Hypothalamus (tissue), 51 donors: ENCODE measurements at places on chromosomes 5 and 9.

GRCh38 chr5:176738637-176739250, 71.6 kb upstream of the UNC5A start:
- DNase-seq, result no peak

- no peak for DNase-seq
Observed at GRCh38 chr9:130694205-130694604, 625 bp downstream of the EXOSC2 start.

DNA sequence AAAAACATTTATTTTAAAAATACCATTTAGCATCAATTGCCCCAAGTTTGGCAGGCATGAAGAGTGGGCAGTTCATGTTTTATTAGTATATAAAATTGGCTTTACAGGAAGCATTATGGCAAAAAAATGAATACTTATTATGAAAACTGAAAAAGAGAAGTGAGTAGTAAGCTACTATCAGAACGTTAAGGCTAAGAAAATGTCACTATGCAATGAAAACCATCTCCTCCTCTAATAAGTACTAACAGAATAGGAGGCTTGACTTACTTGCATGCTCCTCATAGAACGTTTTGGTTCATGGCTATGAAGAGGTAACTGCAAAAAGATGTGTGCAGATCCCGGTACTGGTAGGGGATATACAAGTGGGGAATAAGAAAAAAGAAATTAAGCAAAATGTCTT, 23.6 kb downstream of the TICAM2 start:
- DNase-seq, result no peak

DNA sequence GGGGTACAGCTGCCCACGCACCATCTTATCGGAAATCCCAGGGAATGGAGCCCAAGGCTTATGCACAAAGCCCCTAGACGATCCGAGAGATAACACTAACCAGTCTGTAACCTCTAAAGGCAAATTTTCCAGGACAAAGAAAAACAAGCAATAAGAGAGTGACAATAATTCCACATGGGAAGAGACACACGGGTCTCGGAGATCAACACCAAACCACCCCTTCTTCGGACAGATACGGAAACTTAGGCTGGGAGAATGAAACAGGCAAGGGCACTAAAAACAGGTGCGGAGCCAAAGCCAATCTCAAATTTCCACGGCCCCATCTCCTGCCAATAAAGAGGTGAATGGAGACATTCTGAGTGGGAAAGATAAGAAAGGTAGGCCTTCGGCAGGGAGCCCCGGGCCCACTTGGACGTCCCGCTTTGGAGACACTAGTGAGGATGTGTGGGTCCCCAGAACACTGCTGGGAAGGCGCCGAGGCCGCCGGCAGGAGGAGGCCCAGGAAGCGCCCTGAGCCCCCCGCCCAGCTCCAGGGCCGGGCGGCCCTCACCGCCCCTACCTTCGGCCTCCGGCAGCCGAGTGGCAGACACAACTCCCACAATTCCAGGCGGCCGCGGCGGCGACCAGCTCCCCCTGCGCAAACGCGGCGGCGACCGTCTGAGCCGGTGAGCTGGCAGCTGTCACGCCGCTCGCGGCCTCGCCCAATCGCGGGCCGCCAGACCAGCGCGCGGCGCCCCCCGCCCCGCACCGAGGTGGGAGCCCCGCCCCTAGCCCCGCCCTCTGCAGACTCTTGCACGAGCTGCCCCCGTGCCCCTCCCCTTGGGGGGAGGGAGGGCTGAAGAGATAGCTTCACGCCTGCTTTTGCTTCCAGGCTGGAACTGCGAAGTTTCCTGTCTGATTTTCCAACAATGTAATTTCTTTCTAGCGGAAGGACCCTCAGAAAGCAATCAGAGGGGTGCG, at the start of gene SIL1:
SIL1 (minus strand) TSS at position 659 of the 960 bp plus-strand sequence. CDS start 70,525 bp downstream, outside the sequence.
- DNase-seq, result peak; percentile 96

DNA sequence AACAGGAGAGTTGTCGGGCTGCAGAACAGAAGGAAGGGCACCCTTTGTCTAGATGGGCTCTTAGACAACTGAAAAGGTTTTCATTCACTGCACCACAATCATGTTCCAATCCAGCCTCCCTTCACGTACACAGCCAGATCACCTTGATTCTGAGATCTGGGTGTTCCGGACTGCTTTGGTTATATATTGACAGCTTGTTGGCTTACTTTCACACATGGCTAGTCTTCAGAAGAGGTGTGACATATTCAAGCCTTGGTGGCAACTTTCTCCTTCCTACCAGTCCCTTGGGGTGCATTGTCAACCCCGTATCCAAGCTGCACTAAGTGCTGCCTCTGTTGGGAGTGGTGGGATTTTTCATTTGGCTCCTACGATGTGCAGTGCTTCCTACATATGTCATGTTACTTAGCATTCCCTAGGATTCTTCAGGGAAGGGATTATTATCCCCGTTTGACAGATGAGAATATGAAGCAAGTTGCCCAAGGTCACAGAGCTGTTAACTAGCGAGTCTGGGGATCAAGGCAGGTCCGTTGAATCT, 100.6 kb downstream of the LIFR start:
- DNase-seq, result no peak

DNA sequence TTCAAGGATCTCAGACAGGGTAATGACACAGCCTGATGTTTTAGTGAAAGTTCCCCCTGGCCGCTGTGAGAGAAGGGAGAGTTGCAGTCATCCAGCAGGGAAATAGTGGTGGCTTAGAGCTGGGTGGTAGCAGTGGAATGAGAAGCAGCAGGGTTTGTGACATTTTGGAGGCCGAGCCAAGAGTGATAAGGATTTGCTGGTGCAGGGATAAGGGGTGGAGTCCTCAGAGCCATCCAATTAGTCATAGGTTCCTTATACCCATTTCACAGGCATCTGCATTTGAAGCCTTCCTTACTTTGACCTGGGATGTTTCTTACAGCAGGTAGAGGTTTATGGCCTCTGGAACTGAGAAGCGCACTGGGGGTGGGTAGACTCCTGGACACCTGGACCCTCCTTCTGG, 12.8 kb downstream of the JADE2 start:
- DNase-seq, result no peak

GRCh38 chr9:14350349-14350728, 36.4 kb upstream of the NFIB start:
- no peak for DNase-seq

DNA sequence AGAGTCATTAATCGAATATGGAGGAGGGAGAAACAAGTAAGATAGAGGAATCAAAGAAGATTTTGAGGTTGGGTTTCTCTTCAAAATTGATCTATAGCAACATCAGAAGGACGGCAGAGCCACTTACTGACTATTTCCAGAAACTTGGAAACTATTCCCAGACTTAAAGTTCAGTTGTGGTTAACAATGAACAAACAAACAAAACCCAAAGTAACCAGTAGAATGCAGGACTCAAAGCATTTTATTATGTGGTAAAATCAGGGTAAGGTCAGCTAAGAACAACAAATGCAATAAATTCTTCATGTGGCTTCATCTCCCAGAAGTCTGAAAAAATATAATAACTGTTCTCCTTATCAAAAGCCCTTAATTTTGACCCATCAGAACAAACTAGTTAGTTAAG, 54.9 kb upstream of the OSMR start:
- DNase-seq, result no peak

DNA sequence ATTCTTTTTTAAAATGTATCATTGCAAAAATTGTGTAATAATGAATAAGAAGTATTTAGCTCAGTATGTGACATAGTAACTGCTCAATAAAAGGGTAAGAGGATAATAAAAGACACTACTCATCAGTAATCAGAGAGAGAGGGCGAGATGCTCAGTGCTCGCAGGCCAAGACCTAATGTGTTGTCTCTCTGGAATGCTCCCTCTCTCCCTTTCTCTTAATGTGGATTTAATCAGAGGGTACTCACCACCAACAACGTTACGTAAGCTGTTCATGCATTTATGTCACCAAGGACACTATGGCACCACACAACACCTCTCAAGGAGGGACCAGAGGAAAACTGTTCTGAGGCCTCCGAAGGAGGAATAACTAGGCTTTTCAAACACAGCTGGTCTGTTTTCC, 42.5 kb downstream of the WHRN start:
- DNase-seq, result no peak

GRCh38 chr9:131523451-131524435, 7.3 kb downstream of the UCK1 start:
- DNase-seq, result no peak

DNA sequence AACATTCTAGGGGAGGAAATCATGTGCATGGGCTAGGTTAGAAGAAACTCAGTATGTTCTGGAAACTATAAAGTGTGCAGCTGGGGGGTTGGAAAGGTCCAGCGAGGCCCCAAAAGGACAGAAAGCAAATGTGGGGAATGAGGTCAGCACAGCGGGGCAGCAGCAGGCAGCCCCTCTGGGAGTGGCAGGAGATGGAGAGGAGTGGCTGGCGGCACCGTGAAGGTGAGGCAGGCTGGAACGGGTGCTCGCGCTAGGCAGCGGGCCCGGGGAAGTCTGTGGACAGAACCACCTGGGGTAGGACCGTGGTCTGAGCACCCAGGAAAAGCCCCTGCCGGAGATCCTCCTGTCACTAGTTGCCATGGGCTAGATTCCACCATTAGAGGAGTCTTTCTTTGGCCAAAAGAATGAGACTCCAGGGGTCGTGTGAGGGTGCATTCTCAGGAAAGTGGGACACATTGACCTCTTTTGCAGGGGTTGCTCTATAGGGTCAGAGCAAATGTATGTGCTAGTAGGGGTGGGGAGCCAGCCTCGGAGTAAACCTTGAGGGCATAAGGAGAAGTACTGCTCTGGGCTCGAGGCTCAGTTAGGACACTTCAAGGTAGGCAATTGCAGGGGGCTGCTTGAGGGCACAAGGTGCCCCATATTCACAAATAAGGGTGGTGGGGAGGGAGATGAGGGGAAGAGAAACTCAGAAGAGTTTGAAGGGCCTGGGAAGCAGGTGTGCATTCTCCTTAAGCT, 61.2 kb downstream of the IL6ST start:
- no peak for DNase-seq

GRCh38 chr5:52893863-52894262, 95.3 kb upstream of the ITGA2 start:
- DNase-seq, result no peak

DNA sequence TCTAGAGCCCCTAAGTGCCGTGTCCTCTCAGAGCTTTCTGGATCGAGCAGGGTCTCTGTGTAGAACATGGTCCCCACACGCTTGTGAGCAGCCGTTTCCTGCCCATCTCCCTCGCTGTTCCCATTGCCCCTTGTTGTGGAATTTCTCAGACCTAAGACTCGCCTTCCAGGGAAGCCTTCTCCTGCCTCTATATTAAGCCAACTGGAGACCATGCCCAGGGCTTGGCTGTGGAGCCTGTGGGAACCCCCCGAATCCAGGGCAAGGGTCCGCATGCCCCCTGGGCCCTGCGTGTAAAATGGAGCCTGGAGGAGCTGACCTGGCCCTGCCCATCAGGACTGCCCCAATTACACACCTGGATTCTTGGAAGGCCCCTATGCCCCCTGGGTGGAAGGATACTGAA, 14.5 kb upstream of the SPATA31E1 start:
- DNase-seq, result no peak

GRCh38 chr5:96861076-96861475, 15.2 kb upstream of the ERAP2 start:
- DNase-seq, result no peak

DNA sequence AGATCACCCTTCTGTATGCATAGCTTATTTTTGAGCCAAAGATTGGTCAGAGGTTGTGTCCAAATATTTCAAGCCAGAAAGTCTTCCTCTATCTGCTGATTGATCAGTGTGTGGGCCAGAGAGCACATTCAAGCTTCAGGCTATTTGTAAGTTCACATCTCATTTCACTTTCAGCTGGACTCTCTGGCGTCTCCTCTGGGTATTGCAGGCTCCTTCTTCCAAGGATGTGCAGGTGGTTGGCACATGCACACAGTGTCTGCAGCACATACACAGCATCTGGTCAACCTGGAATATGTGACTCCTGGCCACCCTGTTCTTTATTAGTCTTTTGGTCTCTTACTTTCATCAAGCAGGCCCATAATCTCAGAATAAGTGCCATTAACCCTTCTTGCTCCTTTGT, 516.1 kb downstream of the ANXA1 start:
- DNase-seq, result no peak

GRCh38 chr5:34582371-34582770, 73.8 kb upstream of the RAI14 start:
- DNase-seq, result no peak
